Substantia nigra (tissue), 51 donors: ENCODE measurements at places on chromosomes 3 and 15.

DNA sequence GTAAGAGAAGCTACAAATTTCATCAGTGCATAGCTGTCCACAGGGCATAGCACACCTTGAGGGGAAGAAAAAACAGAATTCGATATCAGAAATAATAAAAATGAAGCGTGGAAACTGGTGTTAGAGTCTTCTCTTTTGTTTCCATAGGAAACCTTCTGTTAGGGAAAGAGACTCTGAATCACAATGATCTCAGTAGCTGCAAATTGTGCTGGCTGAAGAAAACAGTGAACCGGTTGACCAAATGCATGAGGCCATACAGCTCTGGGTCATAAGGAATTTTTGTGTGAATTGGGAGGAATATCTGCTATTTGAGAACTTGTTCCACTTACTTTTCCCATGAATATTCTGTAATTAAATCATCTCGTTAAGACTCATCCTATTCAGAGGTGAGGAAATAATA, 580.2 kb upstream of the NECTIN3 start:
- no peak for DNase-seq

DNA sequence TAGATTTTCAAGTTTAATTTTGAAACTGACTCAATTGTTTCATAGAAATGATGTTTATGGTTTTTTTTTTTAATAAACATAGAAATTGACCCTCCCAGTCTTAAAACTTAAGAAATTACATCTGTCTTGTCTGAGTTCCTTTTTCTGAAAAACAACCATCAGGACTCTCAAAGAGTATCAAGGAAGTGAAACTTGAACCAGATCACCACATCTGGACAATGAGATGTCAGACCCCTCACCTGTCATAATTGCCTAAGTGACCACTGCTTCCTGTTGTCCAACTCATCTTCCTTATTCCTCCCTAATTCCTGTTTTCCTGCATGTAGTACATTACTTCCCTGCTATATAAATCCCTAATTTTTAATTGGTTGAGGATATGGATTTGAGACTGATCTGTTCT, 441.5 kb upstream of the ARHGEF26 start:
- no peak for DNase-seq

- no peak for DNase-seq
Measured at GRCh38 chr3:12381199-12381598, 92.3 kb downstream of the PPARG start.

- no peak for DNase-seq
Measured at GRCh38 chr3:48013288-48013980, 2.8 kb downstream of the MAP4 start.

GRCh38 chr3:44041726-44042125, 200.0 kb upstream of the TOPAZ1 start:
- no peak for DNase-seq

DNA sequence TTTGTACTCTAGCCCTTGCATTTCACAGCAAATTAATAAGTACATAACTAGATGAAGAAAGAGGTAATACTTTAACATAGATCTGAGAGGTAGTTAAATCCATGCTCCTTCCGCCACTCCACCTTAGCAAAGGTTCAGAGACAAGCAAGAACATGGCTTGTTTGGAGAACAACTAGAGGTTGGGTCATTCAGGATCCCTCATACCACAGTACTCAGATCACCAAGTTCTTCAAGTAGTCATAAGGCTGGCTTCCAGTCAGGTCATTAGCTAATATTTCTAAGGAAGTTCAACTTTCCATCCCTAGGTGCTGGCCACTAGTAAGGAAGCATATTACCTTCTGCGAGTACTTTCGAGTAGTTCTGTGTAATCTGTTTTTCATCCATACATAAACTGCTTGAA, 44.1 kb downstream of the CD200R1 start:
- no peak for DNase-seq

- DNase-seq: no peak
Measured at GRCh38 chr3:7667774-7668173, 806.9 kb downstream of the GRM7 start.

- DNase-seq: no peak
Measured at GRCh38 chr3:133747907-133748639, 1.9 kb downstream of the TF start.

- no peak for DNase-seq
Measured at GRCh38 chr3:31767920-31768319, 213.1 kb downstream of the OSBPL10 start.

GRCh38 chr3:128320551-128321340, 145.9 kb downstream of the DNAJB8 start:
- no peak for DNase-seq

GRCh38 chr3:31922962-31923361, 58.1 kb downstream of the OSBPL10 start:
- no peak for DNase-seq

- DNase-seq: no peak
Measured at GRCh38 chr15:92968926-92969651, 69.0 kb downstream of the CHD2 start.

GRCh38 chr3:146801492-146801891, 196.3 kb upstream of the PLSCR5 start:
- DNase-seq: no peak

DNA sequence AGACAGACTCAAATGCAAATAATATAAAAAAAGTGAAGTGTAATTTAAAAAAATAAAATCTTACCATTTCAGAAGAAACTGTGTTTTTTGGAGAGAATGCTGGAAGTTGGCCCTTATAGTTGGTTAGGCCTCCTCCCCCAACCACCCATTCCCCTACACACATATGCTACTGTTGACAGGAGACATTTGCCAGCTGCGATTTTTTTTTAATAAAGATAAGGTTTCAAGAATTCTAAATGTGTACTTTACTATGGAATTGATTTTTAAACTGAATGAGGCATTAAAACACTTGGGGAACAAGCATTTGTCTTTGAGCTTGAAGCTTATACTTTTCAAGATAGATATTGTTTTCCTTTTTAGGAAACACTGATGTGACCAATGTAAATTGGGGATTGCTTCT, 4.4 kb upstream of the SSR3 start:
- DNase-seq: no peak

GRCh38 chr3:34859746-34860145, 779.6 kb upstream of the ARPP21 start:
- no peak for DNase-seq

GRCh38 chr3:17149076-17149475, 264.3 kb downstream of the PLCL2 start:
- no peak for DNase-seq

DNA sequence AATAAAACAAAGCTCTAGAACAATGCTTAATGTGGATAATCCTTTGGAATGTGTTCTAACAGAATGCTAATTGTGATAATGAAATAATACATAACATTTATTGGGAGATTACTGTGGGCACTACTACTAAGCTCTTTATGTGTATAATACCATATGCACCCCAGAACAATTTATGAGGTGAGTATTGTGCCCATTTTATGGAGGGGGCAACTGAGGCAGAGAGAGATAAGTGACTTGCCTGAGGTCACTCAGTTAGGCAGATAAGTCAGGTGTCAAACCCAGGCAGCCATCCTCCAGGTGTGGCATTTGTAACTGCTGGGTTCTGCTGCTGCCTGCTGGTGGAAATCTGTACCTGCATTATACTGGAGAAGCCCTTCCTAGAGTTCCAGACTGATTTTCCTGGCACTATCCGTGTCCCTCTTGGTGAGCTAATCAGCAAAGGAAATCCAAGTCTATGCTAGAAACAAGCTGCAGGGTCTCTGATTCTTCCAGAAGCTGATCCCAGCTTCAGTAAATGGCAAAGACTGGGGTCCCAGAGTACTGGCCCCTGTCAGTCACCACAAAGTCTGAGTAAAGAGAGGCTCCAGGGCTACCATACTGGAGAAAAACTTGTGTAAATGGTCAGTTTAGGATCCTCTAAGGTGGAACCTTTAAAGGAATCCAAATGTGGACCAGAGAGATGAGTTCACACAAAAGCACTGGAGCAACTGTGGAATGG, 22.6 kb upstream of the RBP1 start:
- DNase-seq: no peak

- DNase-seq: no peak
Measured at GRCh38 chr3:101068876-101069606, 75.8 kb upstream of the ABI3BP start.

DNA sequence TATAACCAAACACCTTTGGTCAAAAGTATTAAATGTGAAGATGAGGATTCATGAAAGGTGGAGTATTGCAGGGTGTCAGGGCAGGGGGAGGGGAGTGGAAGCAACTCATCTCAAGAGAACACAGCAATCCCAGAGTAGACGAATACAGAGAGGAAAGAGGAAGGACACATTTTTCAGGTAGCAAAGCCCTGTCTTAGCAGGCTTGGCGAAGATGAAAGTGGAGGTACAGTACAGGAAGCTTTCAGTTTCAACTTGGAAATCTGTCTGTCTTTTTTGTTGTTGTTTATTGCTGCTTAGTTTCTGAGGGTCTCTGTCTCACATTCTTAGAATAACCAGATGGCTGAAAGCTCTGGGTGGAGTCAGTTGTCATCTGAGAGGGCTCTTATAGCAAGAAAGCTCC, 80.8 kb upstream of the GPR149 start:
- DNase-seq: no peak

GRCh38 chr3:170697131-170697530, 111.3 kb upstream of the SLC7A14 start:
- DNase-seq: no peak

DNA sequence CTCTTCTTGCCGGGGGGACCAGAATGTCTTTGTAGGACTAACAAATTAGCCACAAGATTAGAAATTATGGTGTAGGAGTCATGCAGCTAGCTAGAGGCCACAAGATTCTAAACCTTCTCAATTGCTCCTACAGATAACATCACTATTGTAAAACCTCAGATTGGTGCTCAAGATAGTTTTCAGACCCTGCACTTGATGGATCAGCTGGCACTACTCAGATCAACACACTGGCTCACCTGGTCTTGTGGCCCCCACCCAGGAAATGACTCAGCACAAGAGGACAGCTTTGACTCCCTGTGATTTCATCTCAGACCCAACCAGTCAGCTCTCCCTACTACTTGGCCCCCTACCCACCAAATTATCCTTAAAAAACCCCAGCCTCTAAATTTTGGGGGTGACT, 124.1 kb upstream of the RASGRP1 start:
- DNase-seq: no peak

- DNase-seq: no peak
Measured at GRCh38 chr3:42056840-42057239, 34.3 kb upstream of the TRAK1 start.

DNA sequence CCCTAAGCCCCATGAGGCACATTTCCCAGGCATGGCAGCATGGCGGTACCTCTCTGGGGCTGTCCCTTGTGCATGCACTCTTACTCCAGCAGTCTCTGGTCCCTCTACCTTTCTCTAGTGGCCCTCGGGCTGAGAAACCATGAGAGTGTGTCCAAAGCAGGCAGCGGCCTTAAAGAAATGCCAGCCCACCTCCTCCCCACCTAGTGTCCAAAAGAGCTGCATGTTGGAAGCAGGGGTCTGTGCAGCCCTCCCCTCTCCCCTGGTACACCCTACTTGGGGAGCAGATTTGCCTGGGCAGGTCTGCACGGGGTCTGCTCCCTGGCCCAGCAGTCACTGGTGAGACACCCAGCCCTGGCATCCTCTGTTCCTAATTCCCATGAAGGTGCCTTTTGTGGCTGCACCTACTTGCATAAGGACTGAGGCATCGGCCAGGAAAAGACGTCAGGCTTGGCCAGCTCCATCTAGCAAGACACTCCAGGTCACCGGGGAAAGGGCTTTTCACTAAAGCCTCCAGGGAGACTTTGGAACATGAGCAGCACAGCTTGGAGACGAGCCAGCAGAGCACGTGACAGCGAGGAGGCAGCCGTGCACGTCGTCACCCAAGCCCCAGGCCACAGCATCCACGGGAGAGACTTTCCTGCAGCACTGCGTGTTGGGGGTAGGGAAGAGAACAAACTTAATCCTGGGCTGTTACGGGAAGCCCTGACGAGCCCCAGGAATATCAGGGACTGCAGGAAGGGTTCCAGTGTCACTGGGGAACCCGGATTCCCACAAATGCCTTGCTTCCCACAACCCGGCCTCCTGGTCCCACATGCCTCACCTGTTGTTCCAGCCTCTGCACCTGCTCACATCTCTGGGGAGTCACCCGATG, 38.8 kb downstream of the TM2D3 start:
- DNase-seq: peak; percentile 71

GRCh38 chr3:29582273-29582672, 301.4 kb downstream of the RBMS3 start:
- DNase-seq: no peak

GRCh38 chr15:67049351-67050044, 15.9 kb upstream of the SMAD3 start:
- DNase-seq: no peak

- no peak for DNase-seq
Measured at GRCh38 chr15:78660584-78660983, 19.6 kb upstream of the CHRNB4 start.

GRCh38 chr3:64049136-64049535, 25.8 kb upstream of the PSMD6 start:
- no peak for DNase-seq
